Inflammatory macrophage (primary cell): ENCODE measurements at places on chromosomes 1 and 21.

DNA sequence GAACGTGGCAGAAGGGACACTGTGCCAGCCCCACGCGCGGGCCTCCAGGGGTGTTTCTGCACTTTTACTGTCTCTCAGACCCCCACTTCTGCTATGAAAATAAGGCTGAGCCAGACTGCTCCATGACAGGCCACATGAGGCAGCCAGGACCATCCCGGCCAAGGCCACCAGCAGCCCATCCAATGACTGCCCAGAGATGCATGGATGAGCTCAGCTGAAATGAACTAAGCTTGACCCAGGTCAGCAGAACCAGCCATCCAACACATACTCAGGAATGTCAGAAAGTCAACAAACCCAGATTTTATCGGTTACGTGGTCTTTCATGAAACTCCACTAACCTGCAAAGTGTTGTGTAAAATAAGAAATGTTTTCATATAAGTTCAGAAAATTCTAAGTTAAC lies 51.2 kb downstream of the CCDC185 start:
- DNase-seq: no peak

- DNase-seq: no peak
Measured at GRCh38 chr21:42164818-42165217, 54.1 kb upstream of the ABCG1 start.

DNA sequence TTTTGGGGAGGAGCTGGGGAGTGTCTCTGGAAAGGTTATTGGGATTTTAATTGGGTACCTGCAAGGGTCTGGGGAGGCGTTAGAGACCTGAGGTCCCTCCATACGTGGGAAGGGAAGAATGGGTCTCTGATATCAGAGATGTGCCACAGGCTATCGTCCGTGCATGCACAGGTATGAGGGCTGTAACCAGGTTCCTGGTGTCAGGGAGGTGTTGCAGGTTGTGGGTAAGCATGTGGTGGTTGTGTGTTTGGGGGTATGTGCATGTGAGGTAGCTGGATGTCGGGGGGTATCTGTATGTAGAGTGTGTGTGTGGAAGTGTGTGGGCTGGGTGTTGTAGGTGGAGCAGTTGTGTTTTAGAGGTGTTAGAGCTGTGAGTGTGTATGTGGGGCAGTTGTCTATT lies 8.3 kb downstream of the AHDC1 start:
- no peak for DNase-seq

GRCh38 chr1:207006914-207007313 lies 25.6 kb downstream of the C1orf116 start:
- no peak for DNase-seq

GRCh38 chr1:82920418-82921248 lies 1078.3 kb downstream of the TTLL7 start:
- no peak for DNase-seq

- no peak for DNase-seq
Measured at GRCh38 chr1:88768816-88769215, 84.7 kb downstream of the PKN2 start.

DNA sequence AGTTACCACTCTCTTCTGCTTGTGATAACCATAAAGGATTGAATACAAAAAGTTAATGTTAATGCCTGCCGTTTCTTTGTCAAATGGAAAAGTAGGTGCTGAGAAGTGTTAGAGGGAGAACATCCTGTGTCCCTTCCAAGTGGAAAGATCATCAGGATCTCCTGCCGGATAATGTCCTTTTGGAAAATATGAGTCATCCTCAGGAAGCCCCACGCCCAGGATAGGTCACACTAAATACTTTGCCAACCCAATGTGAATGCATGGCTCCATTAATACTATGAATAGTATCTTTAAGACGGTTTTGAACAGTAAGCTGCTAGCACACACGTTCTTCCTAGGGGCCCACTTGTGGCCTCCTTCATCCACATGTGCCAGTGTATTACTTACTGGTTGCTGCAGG lies 279.5 kb downstream of the ZNF326 start:
- DNase-seq: no peak

GRCh38 chr1:177793900-177794299 lies 176.0 kb downstream of the SEC16B start:
- no peak for DNase-seq

DNA sequence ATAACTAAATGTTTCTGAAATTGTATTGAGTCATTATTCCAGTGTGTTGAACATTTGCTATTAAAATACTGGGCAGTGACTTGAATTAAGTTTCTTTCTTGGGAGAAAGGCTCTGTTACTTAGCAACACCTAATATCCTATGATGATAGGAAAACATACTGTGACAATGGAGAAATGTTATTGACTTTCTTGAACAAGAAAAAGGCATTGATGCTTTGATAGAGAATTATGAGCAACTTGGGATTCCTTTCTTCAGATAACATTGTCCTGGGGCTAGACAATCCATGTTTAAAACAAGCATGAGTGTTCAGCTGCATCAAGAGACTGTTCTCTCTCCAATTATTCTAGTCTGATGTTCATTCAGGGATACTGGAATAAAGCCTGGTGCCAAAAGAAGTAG lies 215.9 kb upstream of the L1TD1 start:
- DNase-seq: no peak

DNA sequence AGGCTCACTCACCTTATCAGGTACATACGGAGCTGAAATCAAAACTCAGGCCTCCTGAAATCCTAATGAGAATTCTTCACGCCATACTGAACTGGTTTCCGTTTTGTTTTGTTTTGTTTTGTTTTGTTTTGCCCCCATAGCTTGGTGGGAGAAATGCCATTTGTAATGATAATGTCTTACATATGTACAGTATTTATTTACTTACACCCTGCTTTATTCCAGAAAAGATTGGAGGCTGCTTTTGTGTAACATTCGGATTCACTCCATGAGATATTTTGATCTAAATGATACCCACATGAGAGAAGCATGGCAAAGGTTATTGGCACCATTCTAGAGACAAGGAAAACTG lies 84.7 kb downstream of the EPHB2 start:
- DNase-seq: no peak

DNA sequence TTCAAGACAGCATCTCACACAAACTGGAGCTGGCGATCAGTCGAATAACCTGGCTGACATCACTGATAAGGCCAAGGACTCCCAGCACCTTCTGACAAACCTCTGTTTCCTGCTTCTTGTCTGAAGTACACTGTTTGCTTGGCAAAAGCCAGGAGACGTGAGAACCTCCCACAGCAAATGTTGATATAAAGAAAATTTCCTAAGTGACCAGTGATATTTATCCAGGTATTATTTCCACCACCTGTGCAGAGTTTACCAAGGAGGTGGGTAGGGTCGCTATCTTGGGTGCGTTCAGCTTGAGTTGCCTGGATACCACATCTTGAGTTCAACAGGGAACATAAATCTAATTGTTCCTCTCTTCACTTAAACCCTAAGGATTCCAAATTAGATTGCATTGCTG lies 72.9 kb downstream of the SETD4 start:
- no peak for DNase-seq

- no peak for DNase-seq
Measured at GRCh38 chr21:28110716-28111115, 882.0 kb downstream of the LTN1 start.

- DNase-seq: no peak
Measured at GRCh38 chr1:229843627-229844238, 217.7 kb downstream of the URB2 start.

- no peak for DNase-seq
Measured at GRCh38 chr1:63732666-63733065, 41.2 kb upstream of the ROR1 start.

GRCh38 chr1:51280321-51280978 lies 44.4 kb downstream of the RNF11 start:
- DNase-seq: no peak

GRCh38 chr1:82597649-82598048 lies 796.9 kb downstream of the ADGRL2 start:
- no peak for DNase-seq

DNA sequence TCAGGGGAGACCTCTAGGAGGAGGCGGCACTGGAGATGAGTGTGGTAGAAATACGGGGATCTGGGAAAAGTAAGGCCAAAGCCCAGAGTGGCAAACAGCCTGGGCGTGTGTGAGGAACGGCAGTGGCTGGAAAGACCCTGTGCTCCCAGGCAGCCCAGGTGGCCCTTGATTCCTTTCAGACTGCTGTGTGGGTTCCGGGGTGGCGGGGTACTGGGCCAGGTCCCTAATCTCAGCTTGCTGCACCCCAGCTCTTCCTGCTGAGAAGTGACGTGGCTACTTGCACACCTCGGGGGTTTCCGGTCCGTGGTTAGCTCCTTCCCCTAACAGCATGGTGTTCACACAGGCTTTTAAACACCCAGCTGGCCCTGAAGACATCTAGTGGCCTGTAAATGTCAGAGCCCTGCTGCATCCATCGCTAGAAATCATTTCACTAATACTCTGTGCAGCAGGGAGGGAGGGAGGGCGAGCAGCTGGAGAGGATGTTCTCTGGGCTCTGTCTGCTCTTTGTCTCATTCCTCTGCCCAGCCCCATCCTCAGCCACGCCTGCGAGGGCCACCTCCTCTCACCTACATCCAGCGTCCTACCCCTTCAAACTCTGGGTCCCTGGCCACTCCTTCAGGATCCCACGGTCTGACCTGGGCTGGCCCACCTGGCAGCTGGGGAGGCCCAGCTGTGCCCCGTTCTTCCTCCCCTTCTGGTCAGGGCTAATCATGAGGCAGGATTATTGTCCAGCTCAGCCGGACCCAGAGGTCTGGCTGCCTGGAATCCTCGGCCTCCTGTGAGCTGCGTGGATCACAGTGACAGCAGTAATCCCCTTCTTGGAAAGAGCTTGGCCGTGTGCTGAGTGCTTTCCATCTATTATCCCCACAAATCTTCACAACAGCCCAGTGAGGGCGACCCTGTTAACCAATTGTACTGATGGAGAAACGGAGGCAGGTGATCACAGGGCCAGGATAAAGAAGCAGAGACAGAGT lies 7.2 kb downstream of the ZDHHC18 start:
- DNase-seq: peak; percentile 34

GRCh38 chr1:167412072-167412471 lies 106.3 kb downstream of the CD247 start:
- no peak for DNase-seq

DNA sequence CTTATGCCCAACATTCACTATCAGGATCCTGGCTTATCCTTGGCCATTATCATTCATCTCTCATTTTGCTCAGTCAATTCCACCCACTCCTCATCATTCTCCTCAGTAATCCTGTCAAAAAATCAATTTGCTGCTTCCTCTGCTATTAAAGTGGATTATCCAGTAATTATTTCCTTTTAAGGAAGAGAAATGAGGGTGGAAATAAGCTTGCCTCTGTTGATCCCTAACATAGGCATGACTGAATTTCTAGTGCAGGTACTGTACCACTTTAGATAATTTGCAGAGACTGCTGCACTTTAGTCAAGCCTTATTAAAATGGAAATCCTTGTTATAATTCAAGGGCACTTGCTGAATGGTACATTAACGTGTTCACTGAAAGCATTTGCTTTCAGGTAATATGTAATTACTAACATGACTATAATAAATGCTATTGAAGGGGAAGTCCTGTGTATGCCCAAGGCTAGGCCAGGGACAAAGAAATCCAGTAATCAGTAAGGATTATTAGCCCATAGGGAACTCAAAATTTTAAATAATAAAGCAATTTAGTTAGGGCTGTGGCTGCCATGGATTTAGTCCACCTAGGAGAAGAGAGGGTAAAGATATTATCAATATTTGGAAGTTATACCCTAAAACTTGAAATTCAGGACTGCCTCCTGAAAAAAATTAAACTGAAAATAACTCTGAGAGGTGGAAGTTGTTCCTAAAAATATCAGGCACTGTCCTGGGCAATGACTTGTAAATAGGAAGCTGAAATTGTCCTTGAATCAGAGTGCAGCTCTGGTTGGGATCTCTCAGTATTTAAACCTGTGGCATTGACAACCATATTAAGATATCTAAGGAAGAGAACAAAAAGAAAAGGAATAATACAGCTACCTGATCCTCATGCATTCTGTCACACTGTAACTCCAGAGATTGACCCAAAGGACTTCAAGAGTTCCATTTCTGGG lies 43.4 kb downstream of the RGS2 start:
- no peak for DNase-seq

DNA sequence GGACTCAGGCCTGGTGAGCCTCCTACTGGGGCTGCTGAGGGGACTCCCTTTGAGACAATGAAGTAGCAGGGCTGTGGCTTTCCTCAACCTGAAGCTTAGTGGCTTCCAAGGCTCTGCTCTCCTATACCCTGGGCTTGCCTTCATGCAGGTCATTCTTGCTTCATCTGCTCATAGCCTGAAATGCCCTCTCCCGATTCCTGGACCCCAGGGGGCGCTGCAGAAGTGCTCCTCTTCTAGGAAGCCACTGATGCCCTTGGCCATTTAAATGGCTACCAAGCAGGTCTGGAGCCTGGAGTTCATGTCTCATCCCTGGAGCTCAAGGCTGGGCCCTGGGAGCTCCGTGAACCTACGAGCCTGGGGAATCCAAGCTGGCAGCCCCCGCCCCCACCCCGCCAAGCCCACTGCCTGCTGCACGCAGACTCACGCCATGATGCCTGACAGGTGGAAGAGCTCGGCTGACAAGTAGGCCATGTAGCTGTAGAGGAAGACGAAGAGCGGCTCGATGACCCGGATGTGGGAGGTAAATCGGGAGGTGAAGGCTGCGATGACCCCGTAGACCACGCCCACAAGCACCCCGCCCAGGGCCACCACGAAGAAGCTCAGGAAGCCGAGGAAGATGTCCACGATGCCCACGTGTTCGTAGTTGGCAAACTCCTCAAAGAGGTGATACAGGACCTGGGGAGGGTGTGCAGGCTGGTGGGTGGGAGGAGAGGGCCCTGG lies 45.7 kb downstream of the SLC9A1 start:
- peak; percentile 47 for DNase-seq

- DNase-seq: no peak
Measured at GRCh38 chr1:196467230-196467925, 140.9 kb downstream of the KCNT2 start.

- DNase-seq: no peak
Measured at GRCh38 chr1:234564035-234565029, 45.6 kb downstream of the IRF2BP2 start.

DNA sequence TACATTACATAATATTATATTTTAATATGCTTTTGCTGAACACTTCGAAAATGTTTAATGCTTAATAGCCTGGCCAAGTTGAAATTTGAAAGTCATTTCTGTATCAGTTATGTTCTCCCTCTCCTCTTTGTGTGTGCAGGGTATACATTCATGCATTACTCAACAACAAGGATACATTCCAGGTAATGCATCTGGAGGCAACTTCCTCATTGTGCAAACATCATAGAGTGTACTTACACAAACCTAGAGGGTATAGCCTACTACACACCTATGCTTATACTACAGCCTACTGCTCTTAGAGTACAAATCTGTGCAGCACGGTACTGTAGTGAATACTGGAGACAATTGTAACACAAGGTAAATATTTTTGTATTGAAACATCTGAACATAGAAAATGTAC lies 407.3 kb downstream of the MRPL39 start:
- DNase-seq: no peak

- peak; percentile 92 for DNase-seq
Measured at GRCh38 chr1:212234431-212235395, 50.5 kb upstream of the PPP2R5A start.
